Stimulated activated CD4-positive, alpha-beta T cell treated with anti-CD3 and anti-CD28 coated beads, Interleukin-1b, Interleukin-23, amount 100 ng/mL, for 1 hour (primary cell): ENCODE measurements at places on chromosomes 3 and 15.

DNA sequence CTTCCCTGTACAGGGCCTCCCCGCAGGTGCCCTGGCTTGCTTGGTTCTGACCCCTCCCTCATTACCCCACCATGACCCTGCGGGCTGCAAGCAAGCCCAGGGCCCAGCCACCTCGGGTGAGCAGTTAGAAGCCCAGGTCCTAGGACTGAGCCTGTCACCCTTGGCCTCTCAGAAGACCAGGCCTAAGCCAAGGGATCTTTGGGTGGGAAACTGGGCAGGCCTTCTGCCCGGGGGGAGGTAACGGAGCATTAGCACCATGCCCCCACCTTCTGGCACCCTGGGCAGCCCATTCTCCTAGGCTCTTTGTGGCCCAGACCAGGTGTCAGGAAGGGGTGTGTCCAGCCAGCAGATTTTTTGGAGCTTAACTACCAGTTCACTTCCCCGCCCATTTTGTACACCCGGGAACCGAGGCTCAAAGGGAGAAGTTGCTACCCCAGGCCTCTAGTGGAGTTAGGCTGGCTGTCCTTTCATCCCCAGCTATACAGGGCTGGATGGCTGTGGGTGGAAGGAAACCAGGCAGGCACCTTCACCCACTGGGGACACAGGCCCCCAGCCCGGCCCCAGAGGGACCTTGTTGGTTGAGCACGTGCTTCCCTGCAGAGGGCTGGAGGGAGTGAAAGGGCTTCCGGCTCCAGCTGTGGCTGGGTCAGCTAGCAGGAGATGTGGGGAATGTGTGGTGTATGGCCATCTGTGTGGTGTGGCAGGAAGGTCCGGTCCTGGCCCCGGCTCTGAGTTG lies 1.4 kb downstream of the CSK start:
- DNase-seq: no peak

DNA sequence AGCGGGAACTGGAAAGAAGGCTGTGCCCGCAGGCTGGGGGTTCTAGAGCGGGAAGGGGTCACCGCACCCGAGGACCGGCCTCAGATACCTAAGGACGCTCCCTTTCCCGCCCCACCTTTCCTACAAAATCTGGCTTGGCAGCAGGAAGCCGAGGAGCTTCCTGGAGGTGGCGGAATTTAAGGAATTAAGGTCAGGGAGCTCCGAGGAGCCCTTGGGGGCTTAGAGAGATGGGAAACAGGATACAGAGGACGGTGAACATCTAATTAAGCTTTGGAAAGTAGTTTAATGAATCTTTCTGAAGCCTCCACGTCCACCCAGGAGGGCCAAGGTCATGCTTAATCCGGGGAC lies 507 bp upstream of the AP3B2 start:
- DNase-seq: no peak

- DNase-seq: no peak
These were observed 46.0 kb downstream of the UACA start for GRCh38 chr15:70717237-70717793.

GRCh38 chr3:121739902-121740301 lies 9.6 kb downstream of the GOLGB1 start:
- no peak for DNase-seq

- DNase-seq: no peak
These were observed 4.0 kb upstream of the A4GNT start for GRCh38 chr3:138136201-138136600.

- no peak for DNase-seq
These were observed 6.6 kb upstream of the CCNL1 start for GRCh38 chr3:157166561-157166960.

GRCh38 chr3:129261894-129262293 lies 12.5 kb downstream of the COPG1 start:
- no peak for DNase-seq

- no peak for DNase-seq
These were observed 277.7 kb downstream of the EDEM1 start for GRCh38 chr3:5465183-5465582.

DNA sequence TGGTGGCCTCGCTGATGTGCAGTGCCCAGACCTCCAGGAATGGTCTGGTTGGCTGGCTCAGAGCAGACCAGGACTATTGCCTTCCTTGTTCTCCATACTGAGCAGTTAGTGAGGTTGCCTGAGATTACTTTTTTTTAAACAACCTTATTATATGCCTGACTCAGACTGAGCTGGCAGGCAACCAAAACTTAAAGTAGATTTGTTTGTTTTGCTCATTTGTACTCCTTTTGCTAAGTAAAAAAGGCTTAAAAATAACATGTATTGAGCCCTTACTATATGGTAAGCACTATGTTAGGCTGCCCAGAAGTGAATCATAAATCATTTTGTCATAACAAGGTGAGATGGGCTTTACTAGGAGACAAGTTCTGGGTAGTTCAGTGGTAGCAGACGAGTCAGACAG lies 92.4 kb downstream of the GHSR start:
- DNase-seq: no peak

GRCh38 chr3:128273841-128274573 lies 120.7 kb downstream of the EEFSEC start:
- no peak for DNase-seq

DNA sequence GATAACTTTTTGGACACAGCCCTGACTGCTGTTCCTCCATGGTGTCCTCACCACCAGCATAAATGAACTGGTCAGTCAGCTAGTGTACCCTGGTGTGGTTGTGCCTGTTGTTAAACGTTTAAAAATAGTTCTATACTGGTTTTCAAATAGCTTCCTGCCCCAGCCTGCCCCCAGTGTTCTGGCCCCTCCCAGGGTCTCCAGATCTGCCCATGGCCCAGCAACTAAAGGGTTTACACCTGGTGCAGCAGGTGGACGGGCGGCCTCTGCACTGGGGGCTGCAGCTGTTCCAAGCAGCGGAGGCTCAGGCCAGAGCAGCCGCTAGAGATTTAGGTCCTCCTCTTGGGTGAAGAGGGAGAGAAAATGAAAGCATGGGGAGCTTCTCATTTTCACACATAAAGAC lies 6.1 kb upstream of the NR2E3 start:
- no peak for DNase-seq

GRCh38 chr3:152271501-152272236 lies 2.9 kb downstream of the MBNL1 start:
- no peak for DNase-seq

DNA sequence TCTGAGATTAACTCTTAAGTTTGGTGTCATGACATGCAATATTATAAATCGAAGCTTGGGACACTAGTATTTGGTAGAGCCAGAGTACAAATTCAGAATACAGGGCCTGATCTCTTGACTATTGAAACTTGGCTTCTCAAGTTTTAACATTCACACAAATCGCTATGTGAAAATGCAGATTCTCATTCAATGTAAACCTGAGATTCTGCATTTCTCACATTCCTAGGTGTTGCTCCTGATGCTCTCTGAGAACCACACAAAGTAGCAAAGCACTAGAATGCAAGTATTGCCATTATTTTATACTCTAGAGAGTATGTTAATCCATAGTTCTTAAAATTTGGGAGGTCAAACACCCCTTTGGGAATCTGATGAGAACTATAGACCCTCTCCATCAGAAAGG lies 47.9 kb downstream of the WDR49 start:
- DNase-seq: no peak

GRCh38 chr3:104629038-104629437 lies 737.7 kb upstream of the ALCAM start:
- no peak for DNase-seq

DNA sequence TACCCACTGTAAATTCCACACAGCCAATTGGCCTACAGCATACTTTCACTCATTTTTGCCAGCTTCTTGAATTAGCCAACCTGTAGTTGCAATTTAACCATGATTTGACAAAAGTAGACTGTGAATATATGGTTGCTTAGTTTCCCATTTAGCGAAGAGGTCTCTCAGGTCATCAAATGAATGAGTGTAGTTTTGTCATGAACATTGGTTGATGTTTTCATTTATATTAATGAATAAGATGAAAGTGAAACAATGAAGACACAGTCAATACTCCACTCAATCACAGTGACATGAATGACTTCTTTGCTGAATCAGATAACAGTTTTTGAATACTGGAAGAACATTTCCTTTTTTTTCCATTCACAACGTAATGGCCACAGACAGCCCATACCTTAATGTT lies 15.3 kb upstream of the FAM3D start:
- no peak for DNase-seq

DNA sequence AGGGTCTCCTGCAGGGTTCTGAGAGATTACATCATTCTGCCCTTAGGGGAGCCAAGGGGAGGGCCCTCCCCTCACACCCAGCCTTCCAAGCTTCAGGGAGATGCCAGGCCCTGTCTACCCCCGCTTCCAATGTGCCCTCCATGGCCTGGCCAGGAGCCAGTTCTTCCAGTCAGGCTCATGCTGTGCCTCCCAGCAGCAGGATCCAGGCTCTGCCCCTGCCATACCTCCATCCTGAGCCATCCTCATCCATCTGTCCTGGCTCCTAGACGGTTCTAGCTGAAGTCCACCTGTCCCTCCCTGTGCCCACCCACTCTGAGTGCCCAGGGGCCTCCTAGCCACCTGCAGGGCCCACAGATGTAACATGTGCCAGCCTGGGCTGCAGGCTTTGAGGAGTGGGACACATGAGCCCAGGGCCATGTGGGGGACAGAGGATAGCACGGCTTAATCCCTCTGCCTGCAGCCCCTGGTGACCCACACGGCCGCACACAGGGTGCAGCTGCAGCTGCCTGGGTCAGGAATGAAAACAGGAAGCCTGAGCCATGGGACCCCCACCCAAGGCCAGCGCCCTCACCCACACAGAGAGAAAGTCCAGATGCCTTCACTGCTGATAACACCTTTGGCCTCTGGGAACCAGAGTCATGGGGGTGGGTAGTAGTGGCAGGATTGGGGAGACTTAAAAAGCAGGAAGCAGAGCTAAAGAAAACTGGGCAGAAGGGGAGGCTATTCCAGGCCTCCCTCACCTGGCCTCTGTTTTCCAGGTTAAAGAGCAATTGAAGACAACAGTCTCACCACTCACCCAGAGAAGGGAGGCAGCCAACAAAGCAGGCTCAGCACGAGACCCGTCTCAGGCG lies 11.8 kb downstream of the PLCD1 start:
- DNase-seq: no peak

DNA sequence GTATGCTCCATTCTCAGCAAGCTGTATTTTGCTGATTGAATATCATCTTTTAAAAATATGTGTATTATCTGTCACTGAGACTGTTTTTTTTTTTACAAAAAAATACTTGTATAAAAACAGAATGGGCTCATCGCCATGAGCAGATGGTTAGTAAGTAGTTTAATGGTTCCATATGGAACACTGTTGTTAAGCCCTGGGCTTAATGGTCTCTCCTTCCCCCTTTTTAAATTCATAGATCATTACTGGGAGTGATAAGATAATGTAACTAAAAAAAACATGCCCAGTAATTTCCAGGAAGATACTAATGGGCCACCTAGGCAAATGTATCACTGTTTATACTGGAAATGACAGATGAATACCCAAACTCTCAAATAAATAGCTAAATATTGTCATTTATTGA lies 95.3 kb upstream of the TPRG1 start:
- no peak for DNase-seq

GRCh38 chr3:194574639-194575483 lies 58.4 kb downstream of the TMEM44 start:
- no peak for DNase-seq

- no peak for DNase-seq
These were observed 73.9 kb upstream of the MFGE8 start for GRCh38 chr15:88986949-88987590.

DNA sequence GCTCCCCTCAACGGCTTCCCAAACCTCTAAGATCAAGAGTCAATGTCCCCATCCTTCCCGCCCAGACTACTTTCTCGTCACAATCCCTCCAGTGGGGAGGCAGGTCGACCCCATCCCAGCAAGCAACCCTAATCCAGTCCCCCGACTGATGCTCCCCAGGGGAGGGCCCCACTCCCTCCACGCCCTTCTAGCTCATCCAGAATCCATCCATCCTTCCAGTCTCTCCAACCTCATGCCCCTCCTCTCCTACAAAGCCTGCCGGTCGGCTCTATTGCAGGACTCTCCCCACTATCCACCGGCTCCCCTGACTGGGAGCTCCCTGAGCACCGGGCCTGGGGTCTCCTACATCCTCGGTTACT lies 1.3 kb downstream of the ADAMTS7 start:
- DNase-seq: no peak

DNA sequence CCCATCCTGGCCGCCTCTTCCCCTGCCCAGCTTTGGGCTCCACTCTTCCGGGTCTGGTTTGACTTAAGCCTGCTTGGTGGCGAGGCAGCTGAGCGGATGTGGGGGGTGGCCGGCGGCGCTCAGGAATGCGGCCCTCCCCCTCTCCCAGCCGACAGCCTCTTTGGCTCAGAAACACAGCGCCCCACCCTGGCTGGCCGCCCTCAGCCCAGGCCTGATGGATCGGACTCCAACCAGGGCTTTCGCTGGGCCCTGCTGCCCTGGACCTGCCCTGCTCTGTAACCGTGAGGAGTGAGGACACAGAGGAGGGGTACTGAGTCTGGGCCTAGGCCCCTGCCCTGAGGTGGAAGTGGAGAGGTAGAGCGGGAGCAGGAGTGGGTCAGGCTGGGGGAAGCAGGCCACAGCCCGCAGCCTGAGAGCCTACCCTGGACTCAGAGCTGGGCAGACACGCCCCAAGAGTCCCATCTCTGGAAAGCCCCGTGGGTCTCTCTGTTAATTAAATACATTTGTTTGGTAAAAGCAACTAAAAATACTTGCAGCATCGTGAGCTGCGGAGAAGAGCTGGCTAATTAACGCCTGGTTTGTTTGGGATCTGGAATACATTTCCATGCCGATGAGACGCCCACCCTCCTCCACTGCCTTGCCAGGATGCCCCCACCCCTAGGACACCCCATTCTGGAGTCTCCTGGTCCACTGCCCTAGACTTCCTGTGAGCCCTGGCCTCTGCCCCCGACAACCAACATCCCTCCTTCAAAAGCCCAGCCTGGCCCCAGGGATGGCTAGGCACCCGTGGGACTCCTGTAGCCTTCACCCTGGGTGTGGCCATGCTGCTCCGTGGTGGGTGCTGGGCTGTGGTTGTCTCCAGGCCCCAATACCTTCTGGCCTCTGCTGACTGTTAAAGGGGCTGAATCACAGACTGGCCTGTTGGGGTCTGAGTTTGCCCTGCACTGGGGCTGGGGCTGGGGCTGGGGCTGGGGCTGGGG lies 19.6 kb downstream of the PLXNA1 start:
- DNase-seq: no peak

DNA sequence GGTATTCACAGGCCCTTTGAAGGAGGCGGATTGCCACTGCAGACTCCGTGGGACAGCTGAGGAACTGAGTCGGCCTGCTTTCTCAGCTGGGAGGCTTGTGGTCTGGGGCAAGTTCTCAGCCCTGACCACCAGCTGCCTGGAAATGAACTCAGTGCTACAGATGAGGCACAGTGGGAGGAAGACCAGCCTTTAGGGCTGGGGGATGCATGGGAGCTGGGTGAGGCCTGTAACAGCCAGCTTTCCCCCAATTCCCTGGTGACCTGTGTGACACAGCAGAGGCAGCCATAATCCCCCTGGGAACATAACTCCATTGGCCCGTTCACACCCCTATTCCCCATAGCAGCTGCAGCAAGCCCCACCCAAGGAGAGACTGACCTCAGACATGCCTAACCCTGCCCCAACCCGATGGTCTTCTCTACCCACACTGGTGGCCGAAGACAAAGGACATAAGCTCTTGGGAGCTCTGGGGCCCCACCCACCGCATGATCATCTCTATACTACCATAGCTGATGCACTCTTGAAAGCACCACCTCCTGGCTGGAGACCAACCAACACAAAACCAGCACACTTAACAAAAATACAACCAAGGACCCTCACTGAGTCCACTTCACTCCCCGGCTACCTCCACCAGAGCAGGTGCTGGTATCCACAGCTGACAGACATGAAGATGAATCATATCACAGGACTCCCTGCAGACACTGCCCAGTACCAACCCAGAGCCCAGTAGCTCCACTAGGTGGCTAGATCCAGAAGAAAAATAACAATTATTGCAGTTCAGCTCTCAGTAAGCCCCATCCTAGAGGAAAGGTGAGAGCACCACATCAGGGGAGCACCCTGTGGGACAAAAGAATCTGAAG lies 24.9 kb downstream of the ZMAT3 start:
- DNase-seq: no peak
